ENCODE measurements at places on chromosomes 16 and 17.

GRCh38 chr16:16923479-16923878 is 544.5 kb downstream of the NPIPA7 start:
- no peak for DNase-seq

GRCh38 chr17:55330344-55330933 is 65.7 kb downstream of the HLF start:
- DNase-seq = no peak

GRCh38 chr17:50833510-50834428 is 1.6 kb upstream of the WFIKKN2 start:
- DNase-seq = no peak

DNA sequence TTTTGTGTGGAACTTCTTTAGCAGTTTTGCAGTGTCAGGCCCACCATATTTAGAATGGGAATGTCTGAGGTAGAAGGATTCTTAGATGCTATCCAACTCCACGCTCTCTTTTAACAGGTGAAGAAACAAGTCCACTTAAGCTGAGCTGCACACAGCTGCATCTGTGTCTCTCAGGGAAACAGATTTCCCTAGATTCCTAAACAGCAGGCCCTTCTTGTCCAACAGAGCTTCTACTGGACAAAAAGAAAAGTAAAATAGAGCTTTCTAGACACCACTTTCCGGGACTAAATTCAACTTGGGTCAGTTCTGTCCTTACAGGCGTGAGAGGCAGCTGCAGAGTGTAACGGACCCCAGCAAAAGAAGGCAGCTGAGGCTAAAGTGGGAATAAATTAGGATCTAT is 51.7 kb downstream of the SNX11 start:
- DNase-seq = no peak

- no peak for DNase-seq
Observed at GRCh38 chr17:60445144-60445543, 22.9 kb downstream of the CHCT1 start.

- DNase-seq = no peak
Observed at GRCh38 chr16:84283314-84284153, 11.1 kb upstream of the WFDC1 start.

DNA sequence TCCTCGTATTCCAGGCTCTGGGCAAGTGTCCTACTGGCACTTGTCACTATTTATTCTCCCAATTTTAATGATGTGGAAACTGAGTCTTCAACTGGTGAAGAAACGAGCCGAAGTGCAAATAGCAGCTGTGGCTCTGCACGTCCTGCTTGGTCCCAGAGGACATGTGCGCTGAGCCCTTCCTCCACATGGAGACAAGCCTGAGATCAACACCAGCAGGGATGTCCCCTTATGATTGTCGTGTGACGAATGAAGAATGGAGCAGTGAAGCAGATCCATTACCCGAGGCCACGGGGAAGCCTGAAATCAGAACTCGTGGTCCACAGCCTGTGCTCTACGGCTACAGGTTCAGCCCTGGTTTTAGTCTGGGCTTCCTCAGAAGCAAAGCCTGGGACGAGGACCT is 61.0 kb downstream of the FOXL1 start:
- DNase-seq = no peak
